RKO (cell line): ENCODE measurements at places on chromosomes 3 and 15.

DNA sequence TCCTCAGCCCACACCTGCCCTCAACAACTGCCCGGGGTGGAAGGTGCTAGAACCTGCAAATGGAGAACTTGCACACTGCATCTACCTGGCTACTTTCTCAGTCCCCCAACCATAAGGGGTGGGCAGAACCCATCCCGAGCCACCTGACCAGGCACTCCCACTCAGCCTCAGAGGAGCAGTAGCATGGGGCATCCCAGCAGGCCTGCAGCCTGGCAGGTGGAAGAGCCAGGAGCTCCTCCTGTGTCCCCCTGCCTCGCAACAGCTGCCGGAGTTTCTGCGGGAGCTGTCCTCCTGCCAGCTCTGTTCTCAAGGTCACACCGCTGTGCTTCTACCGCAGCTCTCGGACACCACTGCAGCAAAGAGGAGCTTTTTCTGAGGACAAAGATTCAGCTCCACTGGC is 27.5 kb downstream of the RAB6B start:
- DNase-seq, result no peak

DNA sequence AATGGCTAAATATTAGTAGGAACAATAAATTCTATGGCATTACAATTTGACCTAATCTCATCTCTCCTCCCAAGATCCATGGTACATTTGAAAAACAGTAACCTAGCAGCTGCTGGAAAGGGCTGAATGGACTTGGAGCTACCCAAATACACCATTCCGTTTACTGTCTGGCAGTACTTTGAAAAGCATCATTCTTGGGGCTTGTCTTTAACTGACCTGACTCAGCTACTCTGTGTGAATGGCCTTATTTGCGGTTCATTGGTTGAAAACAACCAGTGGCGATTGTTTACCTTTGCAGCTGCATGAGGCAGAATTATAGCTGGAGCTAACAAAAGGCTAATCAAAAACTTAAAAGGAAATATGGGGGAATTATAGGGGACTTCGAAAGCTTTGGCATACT is 311.2 kb upstream of the MCTP2 start:
- DNase-seq, result no peak

DNA sequence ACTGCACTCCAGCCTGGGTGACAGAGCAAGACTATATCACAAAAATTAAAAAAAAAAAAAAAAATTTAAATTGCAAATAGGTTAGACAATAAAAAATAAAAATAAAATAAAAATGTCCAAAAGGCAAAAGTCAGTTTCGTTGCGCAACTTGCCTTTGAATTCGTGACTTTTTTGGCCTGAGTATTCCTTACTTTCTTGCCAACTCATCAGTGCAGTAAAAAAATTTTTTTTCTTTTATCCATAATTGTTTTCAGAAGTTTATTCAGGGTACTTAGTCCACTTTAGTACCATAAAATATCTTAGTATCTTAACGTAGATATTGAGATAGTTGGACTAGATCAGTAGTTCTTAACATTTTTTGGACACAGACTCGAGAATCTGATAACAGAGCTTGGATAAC is 22.4 kb upstream of the CILP start:
- DNase-seq, result no peak

DNA sequence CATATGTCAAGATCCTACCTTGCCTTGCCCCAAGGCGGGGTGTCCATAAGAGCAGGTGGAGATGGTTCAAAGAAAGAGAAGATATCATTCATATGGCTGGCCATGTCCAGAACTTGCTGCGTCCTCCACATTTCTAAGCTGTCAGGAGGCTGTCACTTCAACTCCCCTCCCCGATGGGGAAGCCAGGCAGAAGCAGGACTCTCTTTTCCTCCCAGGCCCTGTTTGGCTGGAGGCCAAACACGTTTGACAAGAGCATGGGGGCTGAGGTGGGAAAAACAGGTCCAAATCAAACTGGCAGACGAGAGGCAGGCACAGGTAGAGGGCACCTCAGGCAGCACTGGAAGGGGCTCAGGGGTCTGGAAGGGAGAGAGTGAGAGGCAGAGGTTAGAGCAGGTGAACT is 37.7 kb downstream of the MESD start:
- no peak for DNase-seq

- DNase-seq, result no peak
These were observed 103.8 kb upstream of the UBE2E1 start for GRCh38 chr3:23701716-23702597.

DNA sequence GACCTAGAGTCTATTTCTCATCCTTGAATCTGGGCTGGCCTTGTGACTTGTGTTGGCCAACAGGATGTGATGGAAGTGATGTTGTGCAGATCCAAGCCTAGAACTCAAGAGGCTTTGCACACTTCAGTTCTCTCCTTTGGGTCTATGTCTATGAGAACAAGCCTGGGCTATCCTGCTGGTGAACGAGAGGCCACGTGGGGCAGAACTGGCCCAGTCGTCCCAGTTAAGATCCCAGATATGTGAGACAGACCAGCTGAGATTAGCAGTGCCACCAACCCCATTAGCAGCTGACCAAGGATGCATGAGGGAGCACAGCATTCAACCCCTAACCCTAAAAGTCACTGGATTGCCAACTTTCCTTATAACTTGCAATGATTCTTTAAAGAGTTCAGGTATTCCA is 99.7 kb downstream of the CTNNB1 start:
- no peak for DNase-seq

DNA sequence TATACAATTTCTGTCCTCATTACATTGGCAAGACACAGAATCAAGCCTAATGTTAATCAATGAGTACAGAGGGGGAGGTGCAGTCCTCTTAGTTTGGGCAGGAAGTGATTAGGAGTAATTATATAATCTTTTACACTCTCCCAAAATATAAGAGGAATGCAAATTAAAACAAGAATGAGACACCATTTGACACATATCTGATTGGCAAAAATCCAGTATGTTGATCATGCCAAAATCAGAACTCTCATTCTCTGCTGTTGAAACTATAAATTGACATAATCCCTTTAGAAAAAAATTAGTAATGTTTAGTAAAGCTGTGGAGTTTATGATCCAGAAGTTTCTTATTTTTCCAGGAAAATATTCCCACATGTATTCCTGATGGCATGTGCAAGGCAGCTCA is 373.4 kb downstream of the EPHA6 start:
- DNase-seq, result peak; percentile 9

GRCh38 chr3:192339214-192339613 is 388.1 kb downstream of the FGF12 start:
- DNase-seq, result no peak

- DNase-seq, result no peak
These were observed 8.9 kb downstream of the DUT start for GRCh38 chr15:48340111-48340510.

DNA sequence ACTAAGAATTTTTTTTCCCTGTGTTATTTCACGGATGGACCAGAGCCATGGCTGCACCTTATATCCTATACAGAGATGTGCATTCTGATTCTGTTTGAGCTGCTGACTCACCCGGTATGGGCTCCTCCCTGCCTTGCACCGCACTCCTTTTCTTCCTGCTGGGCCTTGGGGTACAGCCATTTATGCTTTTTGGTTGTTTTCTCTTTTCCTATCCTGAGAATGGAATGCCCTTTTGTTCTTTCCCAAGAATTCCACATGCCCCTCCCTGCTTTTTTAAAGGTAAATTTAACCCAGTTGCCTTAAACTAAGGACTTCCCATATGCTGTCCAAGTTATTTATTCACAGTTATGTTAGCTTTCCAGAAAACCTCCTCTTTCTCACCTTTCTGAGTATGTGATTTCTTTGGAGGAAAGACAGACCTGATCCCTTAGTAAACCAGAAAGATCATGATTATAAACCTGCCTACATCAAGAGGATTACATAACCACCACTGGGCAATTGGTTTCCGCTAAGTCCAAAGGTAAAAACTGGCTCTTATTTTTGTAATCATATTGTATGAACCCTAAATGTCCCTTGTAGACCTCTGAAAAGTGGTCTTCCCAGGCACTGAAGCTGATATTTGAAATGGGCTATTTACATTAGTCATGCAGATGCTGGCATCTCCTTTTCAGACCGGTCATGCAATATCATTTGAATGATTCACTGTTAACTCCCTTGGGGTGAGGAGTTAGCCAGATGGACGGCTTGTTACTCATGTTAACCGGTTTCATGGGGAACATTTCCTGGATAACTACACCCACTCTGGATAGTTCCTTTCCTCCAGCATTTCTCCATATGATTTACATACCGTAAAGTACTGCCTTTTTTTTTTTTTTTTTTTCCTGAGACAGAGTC is 45.5 kb downstream of the TMOD3 start:
- DNase-seq, result peak; percentile 92

- DNase-seq, result no peak
These were observed 26.2 kb upstream of the SLC12A8 start for GRCh38 chr3:125238759-125239158.

DNA sequence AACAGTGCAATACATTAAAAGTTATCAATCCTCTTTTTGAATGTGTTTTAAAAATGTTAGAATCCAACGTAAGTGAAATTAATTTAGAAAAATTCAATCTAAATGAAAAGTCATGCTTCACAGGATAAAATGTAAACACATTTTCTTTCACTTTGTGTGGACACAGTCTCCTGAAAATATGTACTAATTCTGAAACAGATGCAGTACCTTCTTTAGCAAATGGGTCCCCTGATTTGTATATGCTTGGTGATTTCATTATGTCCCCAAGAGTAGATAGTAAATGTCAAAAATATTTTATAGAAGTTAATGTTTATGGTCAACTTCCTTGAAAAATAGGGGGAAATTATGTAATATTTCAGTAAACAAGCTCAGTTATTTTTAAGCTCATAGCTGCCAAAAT is 28.9 kb downstream of the FOXP1 start:
- no peak for DNase-seq

GRCh38 chr3:68234076-68234780 is 579.8 kb upstream of the SUCLG2 start:
- no peak for DNase-seq

GRCh38 chr3:186825872-186826409 is 16.6 kb upstream of the ADIPOQ start:
- DNase-seq, result no peak

DNA sequence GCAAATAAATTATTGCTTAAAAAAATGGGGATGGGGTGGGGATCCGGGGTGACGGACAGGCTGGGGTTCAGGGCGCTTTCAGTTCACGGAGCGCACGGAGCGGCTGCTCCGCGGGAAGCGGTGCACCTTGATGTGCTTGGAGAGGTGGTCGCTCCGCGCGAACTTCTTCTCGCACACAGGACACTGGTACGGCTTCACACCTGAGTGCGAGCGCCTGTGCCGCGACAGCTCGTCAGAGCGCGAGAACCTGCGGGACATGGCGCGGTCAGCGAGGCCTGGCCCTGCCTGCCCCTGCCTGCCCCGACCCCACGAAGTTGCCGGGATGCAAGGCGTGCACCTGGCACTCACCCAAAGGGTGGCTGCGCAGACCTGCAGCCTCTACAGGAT is 13.6 kb downstream of the KLF15 start:
- no peak for DNase-seq

DNA sequence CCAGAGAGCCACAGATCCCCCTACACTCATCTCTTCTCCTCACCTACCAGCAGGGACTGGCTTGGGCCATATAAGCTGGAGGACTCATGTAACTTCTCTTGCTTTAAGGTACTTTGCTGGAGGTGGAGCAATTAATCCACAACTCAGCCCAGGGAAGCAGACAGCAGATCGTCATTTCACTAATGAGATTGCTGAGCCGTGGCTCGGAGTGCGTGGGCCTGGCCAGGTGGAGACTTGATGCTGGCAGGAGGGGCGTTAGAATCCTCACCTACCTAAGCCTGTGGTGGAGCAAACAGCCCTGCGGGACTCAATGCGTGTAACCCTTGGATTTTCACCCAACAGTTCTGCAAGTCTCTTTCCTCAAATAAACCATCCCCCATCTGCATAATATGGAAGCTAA is 253.2 kb downstream of the RORA start:
- DNase-seq, result no peak

DNA sequence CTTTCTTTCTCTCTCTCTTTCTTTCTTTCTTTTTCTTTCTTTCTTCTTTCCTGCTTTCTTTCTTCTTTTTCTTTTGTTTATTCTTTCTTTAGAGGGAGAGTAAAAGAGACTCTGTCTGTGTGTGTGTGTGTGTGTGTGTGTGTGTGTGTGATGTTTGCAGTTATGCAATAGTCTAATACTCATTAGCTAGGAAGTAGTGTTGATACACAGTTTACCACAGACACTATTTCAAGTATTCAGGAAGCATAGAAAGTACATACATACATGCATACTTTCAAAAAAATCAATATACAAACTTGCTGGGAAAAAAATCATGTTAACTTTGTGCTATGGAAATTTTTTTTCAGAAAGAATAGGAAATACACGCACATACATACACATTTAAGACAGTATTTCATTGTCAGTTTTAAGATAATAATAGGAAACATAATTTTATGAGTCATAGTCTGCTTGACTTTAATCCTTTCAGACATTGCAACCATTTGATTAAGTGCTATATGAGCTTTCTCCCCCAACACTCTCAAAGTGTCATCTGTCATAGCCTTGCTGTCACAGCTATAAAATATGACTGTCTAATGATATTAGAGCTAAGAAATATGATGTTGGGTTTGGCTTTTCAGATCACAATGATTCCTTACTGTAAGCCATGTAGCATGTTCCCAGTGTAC is 74.9 kb upstream of the EPHA3 start:
- no peak for DNase-seq

GRCh38 chr15:59545573-59545972 is 66.0 kb upstream of the GCNT3 start:
- DNase-seq, result no peak

DNA sequence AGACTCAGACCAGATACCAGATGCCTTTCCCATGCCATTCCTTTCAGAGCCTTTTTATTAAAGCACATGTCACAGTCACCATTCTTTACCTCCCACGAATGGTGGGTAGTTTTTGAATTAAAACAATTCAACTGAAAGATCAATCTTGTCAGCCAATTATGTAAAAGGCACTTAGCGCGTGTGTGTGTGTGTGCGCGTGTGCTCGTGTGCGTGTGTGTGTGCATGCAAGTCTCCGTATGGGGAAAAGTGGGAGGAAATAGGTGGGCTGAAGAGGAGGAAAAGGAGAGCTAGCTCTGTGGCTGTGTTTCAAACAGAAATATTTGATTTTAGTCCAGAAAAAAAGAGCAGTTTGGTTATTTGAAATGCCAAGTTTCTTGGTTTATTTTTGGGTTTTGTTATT is 177.2 kb downstream of the KCNAB1 start:
- no peak for DNase-seq

GRCh38 chr3:188171682-188172467 is 17.9 kb downstream of the LPP start:
- no peak for DNase-seq

DNA sequence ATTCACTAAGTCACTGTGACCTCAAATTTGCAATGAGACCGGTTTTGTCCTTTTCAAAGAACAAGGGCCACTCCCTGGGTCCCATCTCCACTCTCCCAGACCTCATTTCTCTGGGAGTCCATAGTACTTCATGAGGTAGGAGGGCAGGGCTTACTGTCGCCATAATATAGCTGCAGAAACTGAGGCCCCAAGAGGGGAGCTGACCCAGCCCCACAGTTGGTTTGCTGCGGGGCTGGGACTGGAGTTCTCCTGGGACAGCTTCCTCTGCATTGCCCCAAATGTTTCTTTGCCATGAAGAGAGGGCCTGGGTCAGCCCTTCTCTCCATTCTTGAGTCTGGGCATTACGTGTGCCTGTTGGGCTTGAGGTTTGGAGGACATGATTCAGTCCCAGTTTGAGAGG is 60.1 kb downstream of the ITGA11 start:
- DNase-seq, result no peak

GRCh38 chr3:194685718-194686413 is at the start of gene FAM43A:
Gene FAM43A (plus strand): TSS chr3:194685883. CDS start chr3:194686827, 944 bp downstream.
- peak; percentile 94 for DNase-seq

GRCh38 chr15:73982222-73982962 is 9.7 kb downstream of the STOML1 start:
- no peak for DNase-seq

GRCh38 chr3:151169262-151169947 is 33.6 kb downstream of the GPR171 start:
- DNase-seq, result no peak
